Activated naive CD4-positive, alpha-beta T cell treated with anti-CD3 and anti-CD28 coated beads, Interleukin-2, amount 50 U/mL, for 72 hours (primary cell): ENCODE measurements at places on chromosomes 11 and 22.

GRCh38 chr22:21568347-21569075 is 997 bp downstream of the UBE2L3 start:
- peak; percentile 26 for DNase-seq

DNA sequence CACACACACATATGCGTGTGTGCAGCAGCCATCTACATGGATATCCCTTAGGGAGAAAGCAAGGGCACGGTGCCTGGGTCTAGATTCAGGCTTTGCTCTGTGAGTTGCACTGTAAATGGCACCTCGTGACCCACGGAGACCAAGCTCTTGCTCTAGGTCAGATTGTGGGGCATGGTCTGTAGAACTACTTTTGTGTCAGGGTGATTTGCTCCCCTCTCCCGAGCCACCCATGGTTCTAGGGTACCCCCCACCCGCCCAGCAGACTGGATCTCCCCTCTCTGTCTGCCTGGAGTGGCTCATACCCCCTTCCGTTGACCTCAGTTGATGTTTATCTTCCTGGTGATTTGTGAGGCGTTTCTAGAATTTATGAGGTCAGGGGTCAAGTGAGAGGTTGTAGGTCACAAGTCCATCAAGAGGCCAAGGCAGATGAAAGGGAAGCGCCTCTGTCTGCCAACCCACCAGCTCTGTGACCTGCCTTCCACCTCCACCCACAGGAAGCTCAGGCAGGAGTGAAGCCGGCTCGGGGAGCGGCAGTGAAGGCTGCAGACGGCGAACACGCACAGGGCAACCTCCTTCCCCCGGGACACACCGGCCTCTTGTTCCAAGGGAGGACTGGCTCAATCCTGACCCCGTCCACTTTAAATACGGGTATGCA is 76.2 kb upstream of the TTLL12 start:
- peak; percentile 60 for DNase-seq

GRCh38 chr11:114308689-114309089 is 12.5 kb downstream of the NNMT start:
- DNase-seq, result no peak

DNA sequence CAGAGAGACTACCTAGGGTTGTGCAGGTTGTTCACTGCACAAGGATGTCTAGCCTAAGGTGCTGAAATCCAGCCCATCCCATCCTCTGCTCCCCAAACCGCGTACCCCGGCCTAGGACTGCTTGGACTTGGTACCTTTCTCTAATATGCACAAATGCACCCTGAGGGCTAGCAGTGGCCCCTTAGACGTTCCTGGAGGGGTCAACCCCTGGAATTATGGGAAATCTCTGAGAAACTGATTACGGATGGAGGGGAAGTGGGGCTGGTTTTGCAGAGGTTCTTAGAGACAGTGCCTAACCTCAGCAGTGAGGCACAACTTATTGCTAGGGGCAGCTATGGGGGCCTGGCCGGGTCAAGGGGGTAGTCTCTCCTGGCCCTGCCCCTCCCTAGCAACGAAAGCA is 2.5 kb downstream of the C11orf68 start:
- no peak for DNase-seq

DNA sequence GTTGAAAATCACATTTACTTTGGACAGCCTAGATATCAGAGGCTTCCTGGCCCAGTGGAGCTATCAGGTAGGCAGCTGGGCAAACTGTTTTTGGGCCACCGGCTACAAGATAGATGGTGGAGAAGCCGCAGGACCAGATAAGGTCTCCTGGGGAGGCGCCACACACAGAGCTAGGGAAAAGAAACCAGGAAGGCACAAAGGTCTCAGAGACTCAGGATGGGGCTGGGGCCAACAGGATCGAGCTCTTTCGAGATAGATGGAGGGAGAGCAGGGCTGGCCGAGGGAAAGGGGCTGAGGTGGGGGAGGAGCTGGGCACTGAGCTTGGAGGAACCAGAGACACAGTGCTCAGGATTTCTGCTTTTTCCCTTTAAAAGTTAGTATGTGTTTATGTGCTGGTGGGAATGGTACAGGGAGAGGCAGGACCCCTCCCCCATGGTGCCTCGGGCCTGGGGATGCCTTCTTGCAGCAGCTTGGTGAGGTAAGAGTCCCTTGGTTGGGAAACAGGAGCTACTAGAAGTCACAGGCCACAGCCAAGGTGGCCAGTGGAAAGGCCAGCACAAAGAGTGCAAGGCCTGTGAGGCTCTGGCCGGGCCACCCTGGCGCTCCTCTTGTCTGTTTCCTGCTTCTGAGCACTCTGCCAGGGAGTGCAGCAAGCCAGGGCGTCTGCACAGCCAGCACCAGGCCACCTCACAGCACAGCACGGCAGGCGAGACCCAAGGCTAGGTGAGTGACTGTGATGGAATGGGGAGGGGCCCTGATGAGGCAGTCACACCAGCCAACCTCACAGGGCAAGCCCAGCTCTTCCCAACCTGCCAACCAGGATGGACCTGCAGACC is 11.5 kb upstream of the NAP1L4 start:
- DNase-seq, result no peak

- no peak for DNase-seq
Measured at GRCh38 chr22:37549704-37550059, 10.6 kb upstream of the CDC42EP1 start.

- no peak for DNase-seq
Measured at GRCh38 chr11:47147250-47147649, 29.4 kb downstream of the ARFGAP2 start.

- no peak for DNase-seq
Measured at GRCh38 chr11:113119074-113119473, 157.9 kb downstream of the NCAM1 start.

DNA sequence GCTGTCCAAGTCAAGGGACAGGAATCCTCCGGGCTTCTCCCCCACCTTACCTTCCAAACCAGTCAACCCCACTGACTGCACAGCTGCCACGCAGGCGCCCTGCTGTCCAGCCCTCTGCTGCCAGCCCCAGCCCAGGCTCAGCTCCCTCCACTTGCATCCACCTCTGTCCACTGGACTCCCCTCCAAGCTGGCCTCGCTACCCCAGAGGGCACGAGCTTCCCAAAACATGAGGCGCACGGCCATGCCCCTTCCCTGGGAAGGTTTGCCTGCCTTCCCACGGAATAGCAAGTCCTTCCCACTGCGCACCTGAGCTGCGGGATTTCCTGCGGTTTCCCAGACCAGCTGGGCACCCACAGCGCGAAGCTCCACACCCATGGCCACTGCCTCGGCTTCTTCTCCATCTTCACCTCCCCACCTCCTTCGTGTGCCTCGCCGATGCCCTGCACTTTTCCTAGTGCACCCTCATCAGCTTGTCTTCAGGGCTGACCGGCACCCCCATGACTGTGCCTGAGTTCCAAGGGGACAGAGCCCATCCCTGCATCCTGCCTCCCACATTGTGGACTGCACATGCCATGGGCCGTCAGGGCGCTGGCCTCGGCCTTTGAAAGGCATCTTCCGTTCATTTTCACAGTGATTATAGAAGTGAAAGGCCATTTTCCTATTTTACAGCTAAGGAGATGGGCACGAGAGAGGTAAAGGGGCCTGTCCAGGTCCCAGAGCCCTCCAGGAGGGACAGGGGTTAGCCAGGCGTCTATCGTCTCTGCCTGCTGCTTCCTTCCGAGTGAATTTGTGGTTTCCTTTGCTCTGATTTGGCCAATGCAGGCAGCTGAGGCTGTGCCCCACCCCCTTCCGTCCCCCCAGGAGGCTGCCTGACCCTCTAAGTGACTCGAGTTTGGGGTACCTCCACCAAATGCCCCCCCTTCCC is 16.4 kb downstream of the IFITM10 start:
- DNase-seq, result no peak

DNA sequence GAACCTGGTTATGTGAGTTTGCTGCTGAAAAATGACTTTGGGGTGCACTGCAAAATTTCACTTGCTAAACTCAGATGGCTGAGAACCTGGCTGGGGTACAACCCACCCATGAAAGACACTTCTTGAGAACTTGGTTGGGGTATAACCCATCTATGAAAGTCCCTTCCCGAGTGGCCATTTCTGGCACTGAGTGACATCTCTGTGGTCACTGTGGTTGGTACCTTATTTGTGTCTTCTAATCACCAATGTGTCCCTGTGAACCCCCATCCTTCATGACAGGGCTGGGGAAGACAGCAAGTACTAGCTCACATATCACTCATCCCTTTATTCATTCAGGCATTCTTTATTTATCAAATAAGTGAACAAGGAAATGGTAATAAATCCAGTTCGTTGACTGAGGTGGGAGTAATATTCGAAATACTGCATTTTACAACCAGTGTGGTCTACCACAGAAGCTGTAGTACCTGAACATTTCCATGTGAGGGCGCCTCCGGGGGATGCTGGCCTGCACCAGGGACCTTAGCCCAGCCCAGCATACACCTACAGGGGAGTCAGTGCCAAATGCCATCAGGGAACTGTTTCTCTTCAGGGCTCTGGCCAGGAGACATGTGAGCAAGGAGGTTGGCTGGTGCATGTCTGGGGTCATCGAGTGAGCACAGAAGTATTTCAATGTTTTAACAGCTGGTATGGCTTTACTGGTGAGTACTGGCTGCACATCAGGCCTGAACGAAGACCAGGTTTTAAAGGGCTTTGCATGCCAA is 122.1 kb downstream of the CSNK2A3 start:
- DNase-seq, result no peak

GRCh38 chr11:134425413-134425812 is 13.4 kb upstream of the B3GAT1 start:
- DNase-seq, result no peak

DNA sequence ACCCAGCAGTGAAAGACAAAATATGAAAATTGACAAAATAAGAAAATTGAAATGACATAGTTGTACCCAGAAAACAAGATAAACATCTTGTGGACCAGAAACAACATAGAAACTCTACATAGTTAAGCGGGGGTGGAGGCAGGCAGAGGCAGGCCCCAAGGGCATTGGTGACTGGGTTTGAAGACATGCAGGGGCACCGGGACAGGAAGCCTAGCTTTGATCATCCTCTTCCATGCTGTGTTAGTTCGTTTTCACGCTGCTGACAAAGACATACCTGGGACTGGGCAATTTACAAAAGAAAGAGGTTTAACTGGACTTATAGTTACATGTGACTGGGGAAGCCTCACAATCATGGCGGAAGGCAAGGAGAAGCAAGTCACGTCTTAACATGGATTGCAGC is 33.5 kb upstream of the CRTAM start:
- DNase-seq, result no peak

DNA sequence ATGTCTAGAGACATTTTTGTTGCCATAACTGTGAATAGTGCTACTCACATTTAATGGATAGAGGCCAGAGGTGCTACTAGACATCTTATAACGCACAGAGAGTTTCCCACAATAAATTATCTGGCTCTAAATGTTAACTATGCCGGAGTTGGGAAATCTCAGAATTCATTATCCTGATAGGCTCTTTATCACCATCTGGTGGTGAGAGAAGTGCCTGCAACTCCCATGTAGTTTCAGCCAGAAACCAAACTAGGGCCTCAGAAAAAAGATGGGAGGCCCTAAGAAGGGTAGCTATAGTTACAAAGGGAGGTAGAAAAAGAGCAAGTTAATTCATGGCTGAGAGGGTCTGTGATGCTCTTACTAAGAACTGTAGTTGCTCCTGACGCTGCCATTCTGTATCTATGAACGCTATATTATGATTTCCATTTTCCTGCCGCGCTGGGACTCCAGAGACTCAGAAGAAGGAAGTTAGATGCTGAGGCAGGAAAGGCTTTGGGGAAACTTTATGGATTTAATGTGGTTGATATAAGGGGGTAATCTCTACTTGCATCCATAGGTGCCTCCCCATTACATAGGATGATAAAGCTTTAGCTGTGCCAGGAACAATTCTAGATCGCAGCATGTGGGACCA is 22.9 kb upstream of the MRPL17 start:
- DNase-seq, result no peak

GRCh38 chr22:30605449-30606110 is 1.4 kb upstream of the TCN2 start:
- no peak for DNase-seq

DNA sequence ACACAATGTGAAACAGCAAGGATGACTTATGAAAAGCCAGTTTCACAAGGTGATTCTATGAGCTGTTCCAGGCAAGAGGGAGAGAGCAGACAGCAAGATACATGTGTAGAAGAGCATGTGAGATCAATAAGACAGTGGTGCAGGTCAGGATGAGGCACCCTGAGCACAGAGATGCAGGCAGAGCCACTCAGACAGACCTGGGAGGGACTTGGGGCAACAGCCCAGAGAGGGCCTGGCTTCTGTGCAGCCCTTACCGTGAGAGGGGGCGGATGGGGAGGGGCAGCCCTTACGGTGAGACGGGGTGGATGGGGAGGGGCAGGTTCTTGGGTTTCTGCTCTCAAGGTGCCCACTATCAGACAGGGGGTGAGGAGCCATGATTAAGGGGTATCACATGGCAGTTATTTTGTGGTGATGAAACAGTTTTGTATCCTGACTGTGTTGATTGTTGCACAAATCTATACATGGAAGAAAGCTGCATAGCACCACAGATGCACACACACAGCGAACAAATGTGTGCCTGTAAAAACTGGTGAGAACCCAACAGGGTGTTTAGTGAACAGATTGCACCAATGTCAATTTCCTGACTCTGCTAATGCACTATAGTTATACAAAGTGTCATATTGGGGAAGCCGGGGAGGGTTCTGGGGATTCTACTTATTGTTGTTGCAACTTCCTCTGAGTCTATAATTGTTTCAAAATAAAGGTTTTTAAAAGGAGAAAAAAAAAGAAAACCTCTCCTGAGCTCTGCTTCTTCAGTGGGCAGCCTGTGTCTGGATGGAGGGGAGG is 5.2 kb upstream of the C22orf42 start:
- DNase-seq, result no peak

DNA sequence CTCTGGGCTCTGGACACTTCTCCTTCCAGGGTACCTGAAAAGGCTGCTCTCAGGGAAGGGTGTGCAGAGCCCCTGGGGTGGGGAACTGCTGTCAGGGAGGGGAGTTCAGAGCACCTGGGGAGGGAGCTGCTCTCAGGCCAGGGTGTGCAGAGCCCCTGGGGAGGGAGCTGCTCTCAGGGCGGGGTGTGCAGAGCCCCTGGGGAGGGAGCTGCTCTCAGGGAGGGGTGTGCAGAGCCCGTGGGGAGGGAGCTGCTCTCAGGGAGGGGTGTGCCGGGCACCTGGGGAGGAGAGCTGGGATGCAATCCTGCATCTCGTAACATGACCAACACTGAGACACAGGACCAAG is 764.2 kb downstream of the BRD1 start:
- no peak for DNase-seq

GRCh38 chr22:23079814-23080521 is 9.6 kb downstream of the GNAZ start:
- no peak for DNase-seq

- no peak for DNase-seq
Measured at GRCh38 chr22:37618072-37618656, 9.5 kb downstream of the GGA1 start.
